ENCODE measurements at places on chromosomes 1 and 21.
A peak's percentile ranks its signal among the peaks of the same experiment; 100 is the strongest.

DNA sequence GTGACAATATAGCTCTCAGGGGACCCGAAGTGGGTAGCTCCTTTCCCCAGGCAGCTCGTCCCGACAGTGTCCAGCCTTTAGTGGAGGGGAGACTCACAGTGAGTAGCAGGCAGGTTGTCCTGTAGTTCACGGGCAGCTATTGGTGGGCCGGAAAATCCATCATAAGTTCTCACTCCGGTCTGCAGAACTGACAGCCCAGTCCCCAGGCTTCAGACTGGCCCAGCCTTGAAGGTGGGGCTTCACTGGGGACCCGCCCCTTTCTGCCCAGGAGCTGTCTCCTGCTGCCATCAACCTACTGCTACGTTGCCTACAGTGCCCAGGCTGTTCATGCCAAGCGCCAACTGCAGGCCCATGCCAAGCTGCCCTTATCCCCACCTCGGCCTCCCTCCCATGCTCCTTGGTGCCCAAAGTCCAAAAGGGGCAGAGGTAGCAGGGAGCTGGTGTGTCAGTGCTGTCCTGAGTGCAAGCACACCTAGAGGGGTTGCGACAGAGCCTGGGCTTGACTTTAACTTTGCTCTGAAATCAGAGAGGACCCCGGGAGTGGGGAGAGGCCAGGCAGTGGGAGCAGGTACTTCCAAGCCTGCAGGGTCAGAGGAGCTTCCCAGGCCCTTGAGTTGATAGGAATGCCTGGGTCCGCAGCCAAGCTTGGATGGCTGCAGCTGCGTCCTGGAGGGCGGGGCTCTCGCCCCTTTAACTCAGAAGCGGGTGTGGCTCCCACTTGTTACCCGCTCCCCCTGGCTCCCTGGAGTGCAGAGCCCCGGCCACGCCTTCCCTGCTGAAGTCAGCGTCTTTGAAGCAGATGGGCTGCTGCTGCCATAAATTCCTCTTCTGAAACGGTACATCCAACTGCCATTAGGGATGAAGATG lies 1144.3 kb upstream of the NCAM2 start:
- no peak for DNase-seq

DNA sequence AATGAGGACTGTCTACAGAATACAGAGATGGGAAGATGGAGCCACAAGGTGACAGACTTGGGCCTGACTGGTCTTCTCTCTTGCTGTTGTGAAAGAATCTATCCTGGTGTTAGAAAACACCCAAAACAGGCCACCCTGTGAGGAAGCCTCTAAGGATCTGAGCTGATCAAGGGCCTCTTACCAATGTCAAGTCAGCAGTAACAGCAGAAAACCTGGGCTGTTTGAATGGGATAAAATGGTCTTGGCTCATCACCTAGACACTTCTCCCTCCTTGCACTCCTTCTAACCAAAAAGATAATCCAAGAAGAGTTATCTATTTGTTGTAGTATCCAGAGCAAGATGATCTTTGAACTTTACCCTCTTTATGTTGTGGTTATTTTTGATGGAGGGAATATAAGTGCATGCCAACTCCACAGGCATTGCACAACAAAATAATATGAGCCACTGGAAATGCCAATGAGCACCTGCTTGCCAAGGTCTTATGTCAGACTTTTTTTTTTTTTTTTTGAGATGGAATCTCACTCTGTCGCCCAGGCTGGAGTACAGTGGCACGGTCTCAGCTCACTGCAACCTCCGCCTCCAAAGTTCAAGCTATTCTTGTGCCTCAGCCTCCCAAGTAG lies 32.8 kb upstream of the ZNF281 start:
- DNase-seq = no peak

- no peak for DNase-seq
These were observed 88.4 kb downstream of the C21orf91 start for GRCh38 chr21:17730782-17731181.

- no peak for DNase-seq
These were observed 152.0 kb downstream of the KIF26B start for GRCh38 chr1:245306628-245307410.

- DNase-seq = no peak
These were observed 3.4 kb downstream of the ADGRB2 start for GRCh38 chr1:31760471-31761470.

DNA sequence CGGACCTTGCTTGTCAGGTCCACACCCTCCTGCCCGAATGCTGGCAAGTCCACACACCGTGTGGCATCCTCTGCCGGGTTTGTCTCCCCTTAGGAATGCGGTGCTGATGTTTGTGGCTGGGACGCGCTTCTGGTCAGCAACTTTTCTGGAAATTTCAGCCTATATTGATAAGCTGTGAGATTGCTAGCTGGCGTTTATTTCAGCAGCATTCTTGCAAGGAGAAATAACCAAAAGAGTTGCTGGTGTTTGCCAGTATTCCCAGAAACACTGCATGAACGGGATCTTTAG lies 601 bp downstream of the CEPT1 start:
- DNase-seq = no peak

GRCh38 chr1:186476264-186477040 lies 15.5 kb upstream of the PDC start:
- DNase-seq = peak; percentile 15

DNA sequence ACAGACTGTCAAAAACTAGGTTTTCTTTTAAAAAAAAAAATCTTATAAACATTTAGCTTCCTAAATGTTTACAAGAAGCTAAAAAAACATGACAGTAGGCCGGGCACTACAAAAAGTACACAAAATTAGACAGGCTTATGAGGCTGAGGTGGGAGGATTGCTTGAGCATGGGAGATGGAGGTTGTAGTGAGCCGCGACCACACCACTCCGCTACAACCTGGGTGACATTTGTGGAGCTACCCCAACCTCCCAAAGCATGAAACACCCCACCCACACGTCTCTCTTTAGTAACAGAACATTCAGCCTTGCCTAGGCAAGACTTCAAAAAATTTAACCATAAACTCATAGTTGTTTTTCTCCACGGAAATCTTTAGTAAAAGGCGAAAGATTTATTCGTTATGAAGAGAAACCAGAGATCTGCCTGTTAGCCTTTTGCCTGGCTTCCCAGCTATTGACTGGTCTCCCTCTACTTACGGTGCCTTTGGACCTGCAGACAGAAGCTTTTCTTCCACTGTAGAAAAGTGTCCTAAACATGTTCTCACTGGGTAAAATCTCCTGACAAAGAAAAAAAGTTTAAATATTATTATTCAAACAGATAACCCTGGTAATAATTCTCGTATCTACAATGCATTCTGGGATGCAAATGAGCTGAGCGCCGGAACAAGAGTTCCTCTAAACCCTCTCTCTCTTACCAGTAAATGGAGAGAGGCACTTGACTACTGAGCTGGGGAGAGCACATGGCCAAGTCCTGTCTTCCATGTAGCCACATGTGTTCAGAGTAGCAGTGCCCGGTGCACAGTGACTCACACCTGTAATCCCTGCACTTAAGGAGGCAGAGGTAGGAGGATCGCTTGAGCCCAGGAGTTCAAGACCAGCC lies 9.2 kb downstream of the RNU5D-1 start:
- DNase-seq = peak; percentile 87
